ENCODE measurements at places on chromosomes 16 and 17.

DNA sequence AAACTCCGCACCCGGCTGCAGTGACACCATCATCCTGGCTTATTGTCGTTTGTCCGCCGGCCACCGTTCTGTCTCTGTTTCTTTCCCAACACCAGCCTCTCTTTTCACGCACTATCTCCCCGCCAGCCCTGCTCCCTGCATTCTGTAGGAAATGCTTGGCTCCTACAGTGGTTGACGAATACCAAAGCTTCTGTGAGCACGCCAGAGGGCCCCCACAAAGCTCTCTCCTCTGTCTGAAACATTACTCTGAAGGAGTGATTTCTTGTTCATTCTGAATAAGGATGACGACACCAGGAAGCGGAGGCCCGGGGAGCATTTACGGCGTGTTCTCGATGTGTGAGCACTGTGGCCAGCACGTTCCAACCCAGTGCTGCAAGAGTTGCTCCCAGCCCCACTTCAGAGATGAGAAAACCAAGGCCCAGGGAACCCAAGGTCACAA lies 58.8 kb downstream of the ADCY9 start:
- DNase-seq, result no peak

GRCh38 chr16:969508-970385 lies 1.0 kb downstream of the LMF1 start:
- no peak for DNase-seq

DNA sequence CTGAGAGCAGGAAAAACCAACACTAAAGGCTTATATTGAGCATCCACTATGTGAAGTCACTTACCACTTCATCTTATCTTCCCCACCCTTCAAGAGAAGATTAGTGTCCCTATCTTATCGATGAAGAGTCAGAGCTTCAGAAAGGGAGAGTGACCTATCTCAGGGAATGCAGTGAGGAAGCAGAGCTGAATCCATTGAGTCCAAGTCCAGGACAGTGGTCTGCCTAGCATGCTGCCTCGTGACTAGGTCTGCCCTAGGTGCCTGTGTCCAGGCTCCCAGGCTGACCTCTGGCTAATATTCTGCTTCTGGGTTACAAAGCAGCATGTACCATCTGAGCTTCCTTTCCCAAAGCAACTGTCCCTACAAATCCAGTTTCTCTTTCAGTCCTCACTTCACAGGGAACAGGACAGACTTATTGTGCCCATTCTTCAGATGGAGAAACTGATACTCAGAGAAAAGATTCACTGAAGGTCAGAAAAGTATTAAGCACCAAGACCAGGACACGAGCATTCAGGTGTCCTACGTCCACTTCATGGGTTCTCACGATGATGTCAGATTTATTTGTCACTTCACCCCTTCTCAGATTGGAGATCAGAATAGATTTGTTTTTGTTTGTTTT lies 13.3 kb upstream of the FZD2 start:
- no peak for DNase-seq

DNA sequence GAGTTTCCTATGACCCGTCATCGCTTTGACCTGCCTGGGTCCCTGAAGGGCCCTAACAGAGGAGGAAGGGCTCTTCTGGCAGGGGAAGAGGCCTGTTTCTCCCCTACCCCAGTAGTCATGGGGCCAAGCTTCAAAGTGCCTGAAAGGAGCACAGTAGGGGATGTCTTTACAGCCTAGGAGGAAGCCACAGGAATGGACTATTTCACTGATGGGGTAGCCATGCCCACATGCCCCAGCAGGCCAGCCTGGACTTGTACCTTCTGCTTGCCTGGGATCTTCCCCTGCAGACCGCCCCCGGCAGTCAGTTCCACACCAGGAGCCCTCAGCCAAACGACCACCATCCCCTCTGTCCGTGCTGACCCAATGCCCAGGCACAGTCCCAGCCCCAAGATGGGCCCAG lies 41.8 kb upstream of the PEMT start:
- DNase-seq, result no peak

GRCh38 chr16:50172195-50172922 lies 19.3 kb downstream of the TENT4B start:
- DNase-seq, result no peak

DNA sequence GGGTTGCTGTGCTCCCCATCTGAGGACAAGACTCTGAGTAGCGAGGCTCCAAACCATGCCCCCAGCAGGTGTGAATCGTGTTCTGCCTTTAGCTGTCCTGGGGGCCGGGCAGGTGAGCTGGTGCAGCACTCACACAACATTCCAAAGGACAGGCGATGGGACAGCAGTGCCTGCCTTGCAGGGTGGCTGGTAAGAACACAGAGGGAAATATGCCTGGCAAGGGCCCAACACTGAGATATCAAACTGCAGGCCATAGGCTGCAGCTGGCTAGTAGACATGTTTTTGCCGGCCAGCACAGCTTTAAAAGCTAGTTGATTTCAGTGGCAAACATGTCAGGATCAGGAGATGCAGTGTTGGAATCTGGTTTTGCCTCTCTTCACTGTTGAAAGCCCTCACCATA lies 23.6 kb downstream of the CLEC16A start:
- no peak for DNase-seq

DNA sequence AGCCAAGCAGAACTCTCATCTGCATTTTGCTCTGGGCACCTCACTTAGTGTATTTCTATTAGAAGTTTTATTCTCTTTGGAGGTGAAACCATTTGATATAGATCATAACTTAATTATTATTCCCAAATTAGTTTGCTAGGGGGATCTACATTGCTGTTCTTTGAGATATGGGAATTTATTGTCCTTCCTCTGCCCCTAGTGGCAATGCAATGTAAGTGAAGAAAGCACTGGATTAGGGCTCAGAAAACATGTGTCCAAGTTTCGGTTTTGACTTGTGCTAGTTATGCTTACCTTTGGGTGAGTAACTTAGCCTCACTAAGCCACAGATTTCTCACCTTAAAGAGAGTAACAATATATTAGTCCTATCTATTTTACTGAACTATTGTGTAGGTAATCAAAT lies 2.9 kb downstream of the KRT39 start:
- no peak for DNase-seq

DNA sequence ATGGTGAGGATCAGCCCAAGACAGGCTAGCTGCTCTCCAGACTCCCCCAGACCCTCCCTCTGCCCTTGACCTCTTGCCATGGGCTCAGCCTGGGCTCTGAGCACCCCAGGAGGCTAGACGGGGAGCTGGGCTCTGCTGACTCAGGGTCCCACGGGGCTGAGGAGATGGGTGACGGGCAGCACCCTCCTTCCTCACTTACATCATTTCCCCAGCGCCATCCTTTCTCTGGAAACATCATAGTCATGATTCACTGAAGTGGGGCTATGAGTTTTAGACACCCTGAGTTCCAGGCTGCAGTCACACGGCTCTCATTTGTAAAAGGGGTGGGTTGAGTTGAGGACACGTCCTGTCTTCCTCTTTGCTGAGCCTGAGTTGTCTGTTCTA lies 3.0 kb upstream of the ITGAX start:
- no peak for DNase-seq

GRCh38 chr17:68327823-68328557 lies 36.7 kb downstream of the ARSG start:
- no peak for DNase-seq

DNA sequence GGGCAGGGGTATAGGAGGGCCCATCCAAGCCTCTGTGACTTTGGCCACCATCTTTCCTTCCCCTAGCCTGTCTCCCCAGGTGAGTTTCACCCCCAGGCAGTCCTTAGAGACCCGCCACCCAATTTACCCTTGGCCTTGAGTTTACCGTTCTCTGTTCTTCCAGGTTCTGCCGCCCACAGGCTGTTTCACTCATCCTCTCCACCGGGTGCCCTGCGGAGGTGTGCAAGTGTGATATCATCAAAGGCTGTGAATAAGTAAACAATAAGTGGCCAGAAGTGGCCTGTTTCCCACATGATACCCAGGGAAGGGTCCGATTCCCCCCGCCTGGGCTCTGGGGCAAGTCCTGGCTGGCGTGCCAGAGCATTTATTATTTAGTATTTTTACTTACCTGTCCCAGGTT lies 15.1 kb upstream of the TLCD3B start:
- no peak for DNase-seq

DNA sequence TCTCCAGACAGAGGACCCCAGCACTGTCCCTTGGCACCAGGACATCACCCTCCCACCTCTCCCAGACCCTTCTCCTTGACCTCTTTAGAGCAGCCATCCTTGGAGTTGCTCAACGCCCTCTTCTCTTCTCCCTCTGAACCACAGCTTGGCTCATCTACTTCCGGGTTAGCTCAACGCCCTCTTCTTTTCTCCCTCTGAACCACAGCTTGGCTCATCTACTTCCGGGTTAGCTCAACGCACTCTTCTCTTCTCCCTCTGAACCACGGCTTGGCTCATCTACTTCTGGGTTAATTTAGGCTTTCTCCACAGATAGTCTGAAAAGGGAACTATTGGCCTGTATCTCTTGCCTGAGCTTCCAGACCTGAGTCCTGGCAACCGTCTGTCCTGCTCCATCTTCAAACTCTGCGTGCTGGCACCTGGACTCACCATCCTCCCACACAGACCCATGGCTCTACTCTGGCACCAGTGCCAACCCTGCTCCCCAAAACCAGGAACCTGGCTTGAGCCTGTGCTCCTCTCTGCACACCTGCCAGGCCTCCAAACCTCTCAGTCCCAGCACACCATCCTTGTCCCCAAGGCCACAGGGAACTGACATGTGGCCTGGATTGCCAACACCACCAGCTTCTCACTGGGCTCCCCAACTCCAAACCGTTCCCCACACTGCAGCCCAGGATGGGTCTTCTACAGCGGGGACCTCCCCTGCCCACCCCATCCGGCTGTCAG lies 25.3 kb upstream of the FAAP100 start:
- DNase-seq, result no peak

DNA sequence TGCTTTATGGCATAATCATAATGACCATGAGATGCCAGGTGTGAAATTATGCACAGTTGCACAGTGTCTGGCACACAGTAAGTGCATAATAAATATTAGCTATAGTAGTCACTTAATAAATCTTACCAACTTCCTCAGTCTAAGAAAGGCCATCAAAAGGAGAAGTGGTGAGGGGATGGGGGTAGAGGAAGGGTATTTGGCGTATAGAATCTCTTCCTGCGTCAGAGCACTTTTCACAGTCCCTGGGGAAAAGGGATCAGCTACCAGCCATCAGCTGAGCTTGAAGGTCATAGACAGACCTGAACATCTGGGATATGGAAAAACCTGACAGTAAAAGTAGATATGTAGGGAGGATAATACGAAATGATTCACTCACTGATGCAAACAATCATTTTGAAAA lies 5.8 kb downstream of the CRHR1 start:
- no peak for DNase-seq

DNA sequence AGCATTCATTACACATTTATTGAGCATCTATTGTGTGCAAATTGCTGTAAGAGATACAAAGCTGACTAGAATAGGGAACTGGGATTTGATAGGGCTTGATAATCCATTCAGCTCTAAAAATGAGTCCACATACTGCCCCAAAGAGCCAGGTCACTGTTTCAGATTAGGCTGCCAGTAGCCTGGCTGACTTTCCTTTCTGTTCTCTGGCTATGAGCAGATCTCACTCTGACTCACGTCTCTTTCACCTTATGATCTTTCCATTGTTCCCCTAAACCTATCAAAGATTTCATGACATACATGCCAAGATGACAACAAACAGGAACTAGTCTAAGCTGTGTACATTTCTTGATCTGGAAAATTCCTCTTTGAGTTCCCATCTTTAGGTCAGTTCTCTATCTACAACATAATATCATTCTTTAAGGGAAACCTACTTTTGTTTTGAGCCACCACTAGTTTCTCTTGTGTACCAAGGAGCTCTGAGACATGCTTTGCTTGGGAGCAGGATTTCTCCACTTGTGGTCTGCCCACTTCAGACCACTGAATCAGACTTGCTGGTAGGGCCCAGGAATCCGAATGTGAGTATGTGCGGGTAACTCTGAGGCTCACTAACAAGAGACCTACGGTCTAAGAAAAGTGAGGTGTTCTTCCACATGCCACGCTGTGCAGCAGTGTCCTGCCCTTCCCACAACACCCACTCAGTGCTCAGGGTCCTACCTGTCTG lies 40.9 kb upstream of the ICAM2 start:
- no peak for DNase-seq

GRCh38 chr17:8124350-8125153 lies 646 bp upstream of the HES7 start:
- no peak for DNase-seq

- no peak for DNase-seq
Observed at GRCh38 chr17:8146381-8147140, 5.6 kb downstream of the PER1 start.

- no peak for DNase-seq
Observed at GRCh38 chr17:81476635-81477034, 36.0 kb downstream of the ACTG1 start.

DNA sequence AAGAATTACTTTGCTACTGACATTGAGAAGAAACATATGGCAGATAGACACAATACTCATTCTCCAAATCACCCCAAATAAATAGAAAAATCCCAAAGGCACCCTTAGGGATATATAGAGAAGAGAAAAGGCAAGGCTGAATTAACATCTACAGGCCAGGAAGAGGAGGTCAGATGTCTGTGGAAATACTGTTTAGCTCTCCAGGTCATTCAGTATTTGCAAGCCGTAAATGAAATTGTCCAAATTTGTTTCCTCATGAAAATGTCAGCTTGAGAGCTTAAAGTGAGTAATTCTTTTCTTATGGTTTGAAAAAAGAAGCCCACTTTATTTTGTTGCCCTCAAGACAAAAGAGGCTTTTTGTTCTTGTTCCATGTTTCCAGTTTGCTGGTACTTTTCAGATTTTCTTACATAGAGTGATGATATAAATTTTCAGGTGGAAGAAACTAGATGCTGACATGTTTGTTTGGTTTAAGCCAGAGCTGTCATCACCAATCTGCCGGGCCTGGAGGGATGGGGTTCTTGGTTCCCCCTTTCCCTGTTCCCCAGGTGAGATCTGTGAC lies 189.0 kb downstream of the MAP2K4 start:
- DNase-seq, result no peak

- no peak for DNase-seq
Observed at GRCh38 chr16:67137605-67138004, 13.2 kb downstream of the B3GNT9 start.

DNA sequence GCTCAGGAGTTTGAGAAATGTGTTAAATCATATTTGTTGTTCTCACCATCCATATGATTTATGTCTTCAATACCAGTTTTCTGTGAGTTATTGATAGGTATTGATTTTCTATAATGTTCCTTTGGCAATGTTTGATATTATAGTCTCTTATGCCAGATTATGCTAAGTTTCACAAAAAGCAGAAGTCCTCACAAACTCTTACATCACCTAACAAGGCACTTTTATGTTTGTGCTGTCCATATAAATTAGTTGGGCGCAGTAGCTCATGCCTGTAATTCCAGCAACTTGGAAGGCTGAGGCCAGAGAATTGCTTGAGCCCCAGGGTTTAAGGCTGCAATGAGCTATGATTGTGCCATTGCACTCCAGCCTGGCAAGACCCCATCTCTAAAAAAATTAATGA lies 12.6 kb upstream of the UQCRC2 start:
- no peak for DNase-seq

- no peak for DNase-seq
Observed at GRCh38 chr17:40528692-40529417, 27.4 kb upstream of the TNS4 start.

- DNase-seq, result no peak
Observed at GRCh38 chr16:78645657-78646056, 546.2 kb downstream of the WWOX start.
